ENCODE measurements at places on chromosomes 4 and X.

DNA sequence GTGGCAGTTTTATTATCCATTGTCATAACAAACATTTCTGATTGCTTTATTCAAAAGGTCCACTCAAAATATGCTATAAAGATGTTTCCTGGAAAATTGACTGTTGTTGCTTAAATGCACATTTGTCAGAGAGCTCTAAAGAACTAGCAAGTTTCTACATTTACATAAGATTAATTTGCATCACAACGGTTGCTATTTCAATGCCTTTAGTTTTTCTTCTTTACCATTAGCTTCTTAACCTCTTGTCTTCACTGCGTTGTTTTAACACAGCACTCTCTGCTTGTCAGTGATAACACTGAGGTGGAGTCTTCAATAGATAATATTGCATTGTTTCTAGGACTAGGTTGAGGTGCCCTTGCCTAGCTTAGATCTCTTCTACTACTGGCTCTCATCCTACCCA lies 76.7 kb upstream of the GALNT7 start:
- DNase-seq = no peak

DNA sequence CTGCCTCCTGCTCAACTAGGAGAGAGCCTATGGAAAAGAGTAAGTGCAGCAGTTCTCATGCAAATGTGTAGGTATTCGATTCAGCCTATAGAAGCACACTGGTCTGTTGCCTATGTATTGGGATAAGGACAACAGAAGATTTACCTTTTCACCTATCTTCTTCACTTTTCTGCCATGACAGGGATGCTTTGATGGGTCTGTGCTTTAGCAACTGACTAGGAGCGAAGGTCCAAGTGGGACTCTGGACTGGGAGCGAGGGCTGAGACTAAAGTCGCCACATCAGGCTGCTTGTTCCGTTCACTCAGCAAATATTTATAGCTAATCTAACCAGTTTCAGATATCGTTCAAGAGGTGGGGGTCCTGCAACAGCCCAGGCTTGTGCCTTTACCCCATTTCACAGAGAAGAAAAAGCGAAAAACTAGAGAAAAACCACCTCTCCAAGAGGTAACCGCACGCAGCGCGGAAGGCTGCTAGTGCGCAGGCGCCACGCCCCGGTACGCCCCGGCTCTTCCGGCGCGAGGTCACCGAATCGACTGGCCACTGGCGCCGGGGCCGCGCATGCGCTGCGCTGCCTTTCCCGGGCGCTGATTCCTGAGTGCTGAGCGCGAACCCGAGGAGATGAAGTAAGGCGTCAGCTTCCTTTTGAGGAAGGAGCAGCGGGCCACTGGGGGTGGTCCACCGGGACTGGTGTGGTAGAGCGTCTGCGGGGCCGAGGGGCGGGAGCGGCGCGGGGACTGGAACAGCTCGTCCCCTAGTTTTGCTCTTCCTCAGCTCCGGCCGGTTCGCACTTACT lies at the start of gene RBMX2:
Gene RBMX2, plus strand, starts transcription at position 573 of the 793 bp plus-strand sequence. Its CDS starts 46 bp downstream, at position 619.
- peak; percentile 72 for DNase-seq

- DNase-seq = no peak
Measured at GRCh38 chr4:57605376-57605775, 495.2 kb upstream of the IGFBP7 start.

DNA sequence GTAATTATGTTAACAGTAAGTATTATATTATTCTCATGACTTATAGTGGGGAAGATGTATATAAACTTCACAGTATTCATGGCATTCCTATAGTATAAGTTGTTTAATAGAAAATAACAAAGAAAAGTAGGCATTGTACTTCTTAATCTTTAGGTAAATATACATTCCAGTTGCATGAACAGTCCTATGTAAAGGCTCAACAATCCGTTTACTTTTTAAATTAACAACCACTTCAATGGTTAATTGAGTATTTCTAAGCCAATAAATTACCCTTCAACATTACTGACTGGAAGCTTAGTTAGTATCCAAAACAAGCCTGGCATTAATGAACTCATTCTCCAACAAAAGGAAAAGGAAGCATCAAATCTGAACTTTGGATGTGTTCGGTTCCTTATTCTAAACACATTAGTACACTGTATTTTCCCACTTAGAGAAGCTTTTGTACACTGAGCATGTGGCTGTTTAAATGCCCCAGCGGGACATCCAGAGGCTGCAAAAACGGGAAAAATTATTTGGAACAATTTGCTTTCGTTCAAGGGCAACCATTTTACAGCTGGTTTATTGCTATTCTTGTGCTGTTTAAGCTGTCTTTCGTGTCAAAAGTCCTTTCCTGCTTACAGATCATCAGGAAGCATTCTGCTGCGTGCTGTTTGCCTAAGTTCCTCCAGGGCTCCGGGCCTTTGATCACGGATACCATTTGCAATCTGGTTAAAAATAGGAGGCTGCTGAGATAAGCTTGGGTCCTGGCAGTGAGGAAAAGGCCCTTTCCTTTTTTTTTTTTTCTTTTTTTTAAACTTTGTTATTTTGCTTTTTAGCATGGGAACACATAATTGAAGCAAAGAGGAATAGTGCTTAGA lies 460.3 kb downstream of the SPRY1 start:
- DNase-seq = no peak

DNA sequence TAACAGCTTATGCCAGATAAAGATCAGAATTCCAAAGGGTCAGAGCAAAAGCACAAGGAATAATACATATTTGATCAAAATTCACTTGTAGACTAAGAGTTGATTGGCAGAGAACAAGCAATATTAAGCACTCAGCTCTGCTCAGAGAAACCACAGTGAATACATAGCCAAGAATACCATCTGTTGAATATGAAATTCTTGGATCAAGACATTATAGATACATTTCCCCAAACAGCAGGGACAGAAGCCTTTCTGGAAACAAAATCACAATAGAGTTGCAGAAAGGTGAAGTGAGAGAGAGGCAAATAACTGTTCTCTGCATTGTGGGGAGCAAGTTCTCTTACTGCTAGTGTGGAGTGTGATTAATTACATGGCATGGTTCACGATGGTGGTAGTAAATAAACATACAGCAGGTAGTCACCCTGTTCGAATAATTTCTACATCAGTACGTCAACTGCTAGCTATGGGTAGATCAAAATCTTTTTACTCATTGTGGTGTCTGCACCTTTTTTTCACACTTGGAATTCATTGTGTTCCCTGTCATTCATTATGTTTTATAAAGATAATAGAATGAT lies 366.7 kb downstream of the PCDH7 start:
- DNase-seq = no peak

DNA sequence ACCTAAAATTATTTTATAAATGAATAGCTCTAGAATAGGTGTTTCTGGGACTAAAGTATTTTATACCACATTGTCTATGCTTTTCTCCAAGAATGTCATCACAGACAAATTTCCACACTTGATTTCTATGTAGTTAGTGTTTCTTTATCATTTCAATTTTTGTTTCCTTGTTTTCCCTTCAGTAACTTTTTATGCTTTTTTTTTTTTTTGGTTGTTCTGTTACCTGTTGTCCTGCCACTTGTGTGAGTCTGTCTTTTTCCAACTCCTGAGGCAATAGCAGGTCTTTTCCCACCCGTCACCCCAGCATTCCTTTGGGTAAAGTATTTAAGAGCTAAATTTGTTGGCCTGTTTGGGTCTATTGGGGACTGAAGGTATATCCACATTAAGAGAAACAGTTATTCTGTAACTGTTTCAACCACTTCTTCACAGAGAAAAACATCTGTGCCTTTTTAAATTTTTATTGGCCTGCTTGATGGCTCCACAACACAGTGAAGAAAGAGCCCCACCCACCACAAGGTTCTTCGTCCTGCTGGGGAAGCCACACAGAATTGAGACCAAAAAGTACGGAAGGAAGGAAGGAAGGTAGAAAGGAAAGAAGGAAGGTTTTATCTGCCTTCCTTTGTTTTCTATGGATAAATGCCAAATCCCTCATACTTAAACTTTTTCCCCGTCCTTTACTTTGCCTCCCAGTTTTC lies 17.7 kb upstream of the GPC3 start:
- DNase-seq = no peak

DNA sequence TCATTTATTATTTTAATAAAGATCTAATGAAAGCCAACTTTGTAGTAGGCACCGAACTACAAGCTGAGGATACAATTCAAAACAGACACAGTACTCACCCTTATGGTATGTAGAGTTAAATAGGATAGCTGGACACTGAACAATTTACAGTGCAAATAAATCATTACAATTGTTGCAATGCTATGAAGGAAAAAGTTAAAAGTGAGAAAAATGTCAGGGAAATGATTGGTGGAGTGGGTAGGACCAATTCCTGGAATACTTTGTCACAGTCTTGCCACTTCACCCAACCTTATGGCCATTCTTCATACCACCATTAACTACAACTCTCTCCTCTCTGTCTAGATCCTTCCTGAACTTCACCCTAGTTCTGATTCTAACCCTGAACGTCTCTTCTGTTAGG lies 70.1 kb upstream of the CCSER1 start:
- DNase-seq = no peak

- no peak for DNase-seq
Measured at GRCh38 chrX:86047936-86048280, 550 bp upstream of the CHM start.

- DNase-seq = peak; percentile 9
Measured at GRCh38 chr4:138242076-138242833, at the start of gene SLC7A11. Gene SLC7A11 (minus strand): TSS chr4:138242349. CDS start chr4:138242069, 280 bp downstream.

DNA sequence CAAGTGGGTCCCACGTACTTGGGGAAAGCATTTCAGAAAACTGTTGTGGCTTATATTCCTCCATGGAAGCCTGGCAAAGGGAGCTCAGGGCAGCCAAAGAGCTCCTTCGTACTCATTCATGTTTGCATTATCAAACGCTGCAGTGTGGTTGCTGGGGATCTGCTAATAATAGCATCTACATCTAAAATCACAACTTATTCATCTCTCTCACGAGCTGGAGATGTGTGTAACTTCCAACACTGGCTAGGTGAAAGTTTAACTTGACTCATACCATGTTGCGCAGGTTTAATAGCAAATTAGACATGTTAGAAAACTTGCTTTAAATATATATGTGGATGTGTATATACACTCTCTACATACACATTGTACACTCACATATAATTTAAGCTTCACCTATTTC lies 415.1 kb downstream of the AFF2 start:
- DNase-seq = no peak

DNA sequence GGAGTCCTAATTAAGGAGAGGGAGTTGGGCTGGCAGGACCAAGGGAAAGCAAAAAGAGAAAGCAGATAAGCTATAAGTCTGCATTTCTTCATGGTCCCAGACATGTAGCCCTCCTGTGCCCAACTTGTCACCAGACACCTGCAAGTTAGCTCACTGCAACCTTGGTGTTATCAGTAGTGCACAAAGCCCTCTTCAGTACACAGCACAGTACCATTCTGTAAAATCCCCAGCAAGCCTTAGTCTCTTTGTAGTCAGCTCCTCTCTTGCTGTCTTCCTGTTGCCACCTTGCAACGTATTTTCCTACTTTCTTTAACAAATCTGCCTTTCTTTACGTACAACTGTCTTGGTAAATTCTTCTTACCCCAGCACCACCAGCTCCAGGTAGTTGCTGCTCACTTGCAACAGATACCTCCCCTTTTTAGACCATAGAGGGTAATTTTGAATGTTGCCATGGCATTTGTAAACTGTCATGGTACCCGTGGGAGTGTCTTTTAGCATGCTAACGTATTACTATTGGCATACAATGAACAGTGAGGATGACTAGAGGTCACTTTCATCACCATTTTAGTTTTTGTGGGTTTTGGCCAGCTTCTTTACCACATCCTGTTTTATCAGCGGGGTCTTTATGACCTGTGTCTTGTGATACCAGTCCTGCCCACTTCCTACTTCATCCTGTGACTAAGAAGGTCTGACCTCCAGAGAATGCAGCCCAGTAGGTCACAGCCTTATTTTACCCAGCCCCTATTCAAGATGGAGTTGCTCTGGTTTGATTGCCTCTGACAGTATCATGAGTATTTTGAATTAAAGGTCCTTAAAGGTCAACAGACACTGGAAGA lies 28.3 kb upstream of the AP1S2 start:
- no peak for DNase-seq

DNA sequence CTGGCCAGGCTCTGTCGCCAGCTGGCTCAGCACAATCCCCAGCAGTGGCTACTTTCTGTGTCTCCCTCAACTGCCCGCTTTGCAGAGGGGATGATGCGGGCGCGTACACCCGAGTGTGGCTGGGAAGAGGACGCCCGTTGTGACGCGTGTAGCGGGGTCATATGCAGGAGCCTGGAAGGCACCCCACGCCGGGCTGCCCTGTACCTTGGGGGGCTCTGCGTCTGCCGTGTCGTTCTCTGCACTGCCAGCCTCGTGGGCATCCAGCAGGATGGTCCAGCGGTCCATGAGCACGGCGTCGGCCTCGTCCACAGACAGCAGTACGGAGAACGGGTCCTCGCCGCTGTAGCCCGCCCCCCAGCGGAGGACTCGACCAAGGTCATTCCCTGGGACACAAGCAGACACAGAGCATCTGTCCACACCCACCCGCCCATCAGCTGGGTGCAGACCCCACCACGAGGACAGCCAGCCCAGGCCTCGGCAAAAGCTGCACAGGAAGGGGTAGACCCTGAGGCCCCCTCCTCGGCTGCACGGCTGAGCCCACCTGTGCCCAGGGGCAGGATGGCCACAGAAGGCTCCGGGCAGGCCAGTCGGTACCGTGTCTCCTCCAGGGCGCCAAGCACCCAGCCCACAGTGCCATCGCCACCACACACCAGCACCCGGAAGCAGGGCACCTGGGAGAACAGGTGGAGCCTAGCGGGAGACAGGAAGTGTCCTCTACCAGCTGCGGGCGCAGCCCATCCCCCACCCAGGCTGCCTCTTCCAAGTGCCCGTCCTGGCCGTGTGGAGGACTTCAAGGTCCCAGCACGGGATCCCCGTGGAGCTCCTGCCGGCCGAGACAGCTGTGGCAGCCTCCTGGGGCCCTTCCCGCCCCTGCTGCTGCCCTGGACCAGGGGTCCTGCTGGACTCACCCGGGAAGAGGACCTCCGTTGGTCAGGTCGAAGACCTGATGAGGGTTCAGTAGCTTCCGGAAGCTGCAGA lies 10.8 kb downstream of the DGKQ start:
- no peak for DNase-seq

DNA sequence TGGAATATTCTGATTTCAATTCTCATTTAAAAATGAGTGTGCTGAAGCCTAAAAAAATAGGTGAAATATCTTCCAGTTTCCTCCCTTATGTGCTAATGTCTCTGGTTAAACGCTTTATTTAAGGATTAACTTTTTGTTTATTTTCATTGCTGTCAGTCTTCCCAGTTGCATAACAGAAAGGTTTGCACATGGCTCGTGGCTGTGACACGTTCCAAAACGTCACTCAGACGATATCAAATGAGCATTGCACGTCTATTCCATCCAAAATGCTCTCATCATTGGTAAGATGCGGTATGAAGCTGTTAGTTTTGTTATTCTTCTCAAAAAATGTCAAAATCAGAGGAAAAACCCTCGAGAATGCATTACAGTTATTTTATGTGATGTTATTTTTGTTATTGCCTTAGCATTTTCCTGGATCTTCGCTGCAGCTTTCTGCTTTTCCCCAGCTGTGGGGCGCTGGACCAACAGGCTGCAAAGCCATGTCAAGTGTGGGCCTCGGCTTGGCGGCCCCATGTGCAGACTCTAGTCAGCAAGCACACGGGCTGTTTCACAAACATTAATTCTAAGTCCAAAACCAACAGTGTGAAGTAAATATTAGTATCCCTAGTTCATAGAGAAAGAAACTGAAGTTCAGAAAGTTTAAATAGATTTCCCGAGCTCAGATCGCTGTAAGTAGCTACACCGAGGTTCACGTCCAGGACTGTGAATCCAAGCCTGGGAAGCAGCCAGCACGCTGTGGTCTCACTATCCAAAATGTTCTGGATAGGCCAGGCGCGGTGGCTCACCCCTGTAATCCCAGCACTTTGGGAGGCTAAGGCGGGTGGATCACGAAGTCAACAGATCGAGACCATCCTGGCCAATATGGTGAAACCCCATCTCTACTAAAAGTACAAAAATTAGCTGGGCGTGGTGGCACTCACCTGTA lies 793.4 kb upstream of the FRG1 start:
- no peak for DNase-seq

GRCh38 chrX:46117234-46117633 lies 428.0 kb downstream of the ZNF674 start:
- DNase-seq = no peak
